ENCODE measurements at places on chromosomes 3 and 15.

DNA sequence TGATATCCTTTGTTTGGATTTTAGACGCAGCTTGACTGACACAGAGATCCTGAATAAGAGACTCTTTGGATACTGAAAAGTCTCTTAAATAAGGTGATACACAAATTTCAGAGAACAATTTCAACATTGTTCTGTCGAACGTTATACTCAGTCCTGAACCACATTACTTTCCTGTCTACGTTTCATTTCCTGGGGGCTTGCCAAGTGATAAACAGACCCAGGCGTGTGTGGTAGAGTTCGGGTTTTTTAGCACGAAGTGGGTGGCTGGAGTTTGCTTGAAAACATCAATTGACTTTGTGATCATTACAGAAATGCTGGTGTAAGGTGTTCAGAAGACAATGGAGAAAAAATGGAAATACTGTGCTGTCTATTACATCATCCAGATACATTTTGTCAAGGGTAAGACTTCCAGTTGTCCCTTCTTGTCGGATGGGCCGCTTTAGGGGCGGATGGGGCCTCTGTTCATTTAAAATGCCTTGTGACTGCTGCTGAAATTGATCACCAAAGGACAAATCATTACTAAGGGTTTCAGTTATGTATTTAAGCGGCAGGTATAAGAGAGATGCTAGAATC, at the start of gene CD96:
Gene CD96, plus strand, starts transcription at position 287 of the 573 bp plus-strand sequence. Its CDS starts 52 bp downstream, at position 339.
- DNase-seq: peak; percentile 71

DNA sequence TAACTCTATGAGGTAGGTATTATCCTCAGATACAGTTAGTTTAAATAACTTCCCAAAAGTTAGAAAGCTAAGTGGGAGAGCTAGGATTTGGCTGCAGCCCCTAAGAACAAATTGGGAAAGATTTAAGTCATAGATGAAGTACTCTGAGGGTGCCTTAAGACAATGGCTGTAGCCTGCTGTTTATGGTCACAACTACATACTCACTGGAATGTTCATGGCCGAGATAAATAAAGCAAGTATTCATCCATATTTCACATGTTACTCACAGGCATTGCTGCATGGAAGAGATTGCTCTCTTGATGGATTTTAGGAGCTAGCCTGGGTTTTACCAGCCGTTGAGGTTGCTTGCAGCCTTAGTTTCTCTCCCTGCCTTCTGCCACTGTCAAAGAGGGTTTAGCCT, 145.0 kb downstream of the CMSS1 start:
- DNase-seq: no peak

GRCh38 chr15:99324082-99324620, 72.9 kb downstream of the LRRC28 start:
- peak; percentile 4 for DNase-seq

DNA sequence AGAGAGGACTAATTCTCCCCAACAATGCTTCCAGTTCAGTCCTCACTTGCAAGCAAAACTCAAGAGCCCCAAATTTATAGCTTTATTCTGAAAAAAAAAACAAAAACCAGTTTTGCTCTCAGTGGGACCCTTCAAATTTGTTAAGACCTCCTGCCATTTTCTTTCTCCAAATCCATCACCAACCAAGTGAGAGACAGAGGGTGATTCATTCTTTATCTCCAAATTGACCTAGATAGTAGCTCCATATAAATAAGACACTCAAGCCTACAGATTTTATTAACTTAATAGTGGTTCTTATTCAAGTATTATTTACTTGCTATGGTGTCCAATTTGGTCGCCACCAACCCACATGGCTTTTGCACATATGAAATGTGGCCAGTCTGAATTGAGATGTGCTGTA, 195.8 kb downstream of the RORA start:
- DNase-seq: no peak

- no peak for DNase-seq
Observed at GRCh38 chr3:189698811-189699210, 67.6 kb downstream of the TP63 start.

DNA sequence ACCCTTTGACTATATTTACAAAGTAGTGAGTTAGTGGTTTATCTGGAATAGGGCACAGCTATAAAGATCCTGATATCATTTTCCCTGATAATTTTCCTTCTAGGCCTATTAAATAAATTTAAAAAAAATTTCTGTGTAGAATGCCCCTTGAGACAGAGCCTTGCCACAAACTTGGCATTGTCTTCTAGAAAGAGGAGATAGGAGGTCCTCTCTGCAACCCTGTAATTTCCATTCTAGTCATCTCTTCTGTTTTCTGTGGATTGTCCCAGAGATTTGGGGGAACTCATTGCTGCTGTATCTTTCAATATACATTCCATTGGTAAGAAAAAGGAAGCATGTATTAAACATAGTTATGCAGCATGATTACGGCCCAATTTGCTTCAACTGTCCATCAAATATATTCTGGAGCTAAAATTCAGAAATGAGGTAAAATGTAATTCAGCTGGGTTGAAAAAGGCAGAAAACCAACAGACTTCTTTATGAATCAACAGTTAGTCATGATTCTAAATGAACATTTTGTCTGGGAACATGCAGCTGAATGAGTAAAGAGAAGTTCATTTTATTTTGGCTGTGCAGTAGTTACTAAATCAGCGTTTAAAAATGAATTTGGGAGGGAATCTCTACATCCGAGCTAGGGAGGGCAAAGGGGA, 401.1 kb downstream of the NAALADL2 start:
- DNase-seq: no peak

DNA sequence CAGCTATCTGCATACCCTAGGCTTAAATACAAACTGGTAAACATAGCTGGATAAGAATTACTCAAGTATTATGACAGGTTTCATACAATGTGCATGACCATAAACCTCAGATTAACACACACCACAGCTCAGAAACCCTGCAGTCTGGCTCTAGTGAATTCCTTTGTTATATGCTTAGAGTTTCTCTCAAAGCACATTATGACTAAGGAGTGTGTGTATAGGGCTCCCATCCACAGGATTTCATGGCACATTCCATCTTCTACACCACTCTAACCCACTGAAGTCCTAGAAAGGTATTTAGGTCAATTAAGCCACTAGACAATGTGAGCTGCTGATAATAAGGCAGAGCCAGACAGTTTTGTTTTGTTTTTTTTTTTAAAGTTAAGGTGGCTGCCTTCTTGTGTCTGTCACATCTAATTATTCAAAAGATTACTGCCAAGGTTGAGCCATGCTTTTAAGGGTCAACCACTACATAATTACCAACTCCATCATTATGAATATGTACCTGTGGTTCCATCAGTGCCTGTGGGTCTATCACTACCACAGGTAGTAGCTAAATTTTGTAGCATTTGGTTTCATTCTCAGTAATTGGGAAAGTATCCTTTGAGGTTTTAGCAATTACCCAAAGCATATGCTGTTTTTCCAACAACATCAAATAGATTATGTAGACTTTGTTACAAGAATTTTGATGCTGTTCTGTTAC, 107.0 kb downstream of the ALCAM start:
- no peak for DNase-seq

DNA sequence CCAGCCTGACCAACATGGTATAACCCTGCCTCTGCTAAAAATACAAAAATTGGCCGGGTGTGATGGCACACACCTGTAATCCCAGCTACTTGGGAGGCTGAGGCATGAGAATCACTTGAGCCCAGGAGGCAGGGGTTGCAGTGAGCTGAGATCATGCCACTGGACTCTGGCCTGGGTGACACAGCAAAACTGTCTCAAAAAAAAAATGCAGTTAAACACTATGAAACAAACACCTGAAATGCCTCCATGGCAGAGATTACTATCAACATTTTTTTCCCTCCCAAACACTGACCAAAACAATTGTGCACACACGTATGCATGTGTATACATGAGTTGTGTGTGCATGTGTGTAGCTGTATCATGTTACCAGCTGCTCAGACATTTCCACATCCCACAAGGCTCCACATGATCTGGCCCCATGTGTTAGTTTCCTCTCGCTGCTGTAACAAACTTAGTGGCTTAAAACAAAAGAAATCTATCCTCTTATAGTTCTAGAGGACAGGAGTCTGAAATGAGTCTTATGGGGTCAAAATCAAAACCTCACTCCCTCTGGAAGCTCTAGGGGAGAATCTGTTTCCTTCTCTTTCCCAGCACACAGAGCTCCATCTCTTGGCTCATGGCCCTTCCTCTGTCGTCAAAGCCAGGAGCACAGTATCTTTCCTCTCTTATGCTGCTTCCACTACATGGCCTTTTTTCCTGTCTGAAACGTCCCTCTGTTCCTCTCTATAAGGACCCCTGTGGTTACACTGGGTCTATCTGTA, 34.5 kb downstream of the SLC41A3 start:
- DNase-seq: no peak

- no peak for DNase-seq
Observed at GRCh38 chr3:49826016-49826415, 12.3 kb upstream of the UBA7 start.

- no peak for DNase-seq
Observed at GRCh38 chr15:29699791-29700190, 122.5 kb downstream of the TJP1 start.

DNA sequence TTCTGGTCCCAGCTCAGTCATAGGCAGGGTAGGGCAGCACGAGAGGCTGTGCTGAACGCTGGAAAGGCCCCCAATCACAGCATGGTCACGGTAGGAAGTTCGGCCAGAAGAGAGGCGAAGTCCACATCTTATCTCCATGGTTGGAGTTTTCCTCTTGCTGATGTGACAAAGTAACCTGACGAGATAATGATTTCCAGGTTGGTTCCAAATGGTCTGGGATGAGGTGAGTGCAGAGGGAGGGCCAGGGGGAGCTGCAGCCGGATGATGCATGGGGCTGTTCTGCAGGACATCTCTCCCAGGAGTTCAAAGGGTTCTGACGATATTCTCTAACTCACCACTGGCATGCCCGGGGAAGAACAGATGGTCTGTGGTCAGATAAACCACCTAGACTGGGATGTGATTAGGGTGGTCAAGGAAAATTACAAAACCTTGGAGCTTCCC, 83.2 kb upstream of the WNT5A start:
- DNase-seq: no peak

DNA sequence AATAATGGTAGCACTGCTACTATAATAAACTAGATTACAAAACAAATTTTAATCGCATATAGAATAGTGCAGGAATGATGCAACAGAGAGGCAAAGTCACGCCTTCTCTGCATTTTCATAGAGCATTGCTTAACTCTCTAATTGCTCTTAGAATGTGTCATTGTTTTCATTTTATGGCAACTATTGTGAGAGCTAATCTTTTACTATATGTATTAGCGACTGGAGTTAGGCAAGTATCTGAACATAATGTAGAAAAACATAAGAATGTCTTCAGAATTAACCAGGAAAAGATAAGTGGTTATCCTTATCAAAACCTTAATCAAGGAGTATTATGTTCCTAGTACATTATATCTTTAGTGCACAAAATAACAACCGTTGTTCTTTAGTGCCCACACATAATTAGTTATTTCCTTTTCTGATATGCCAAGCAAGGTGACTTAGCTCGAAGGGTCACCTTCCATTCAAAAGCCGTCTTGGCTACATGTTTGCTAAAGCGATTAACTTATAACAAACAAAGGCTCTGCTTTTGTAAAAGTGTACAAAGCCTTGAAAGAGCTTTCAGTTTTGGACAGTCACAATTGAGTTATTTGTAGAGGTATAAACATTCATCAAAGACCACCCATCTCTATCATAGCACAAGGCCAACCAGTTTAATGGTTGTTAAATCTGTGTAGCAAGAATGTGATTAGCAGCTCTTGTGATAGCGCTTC, 1328.9 kb downstream of the ROBO2 start:
- DNase-seq: no peak

- DNase-seq: no peak
Observed at GRCh38 chr15:28932361-28932760, 46.6 kb downstream of the APBA2 start.

GRCh38 chr3:150307311-150308036, 100.6 kb upstream of the TSC22D2 start:
- DNase-seq: no peak

- DNase-seq: peak; percentile 49
Observed at GRCh38 chr3:51434746-51435327, 43.8 kb downstream of the RBM15B start.

DNA sequence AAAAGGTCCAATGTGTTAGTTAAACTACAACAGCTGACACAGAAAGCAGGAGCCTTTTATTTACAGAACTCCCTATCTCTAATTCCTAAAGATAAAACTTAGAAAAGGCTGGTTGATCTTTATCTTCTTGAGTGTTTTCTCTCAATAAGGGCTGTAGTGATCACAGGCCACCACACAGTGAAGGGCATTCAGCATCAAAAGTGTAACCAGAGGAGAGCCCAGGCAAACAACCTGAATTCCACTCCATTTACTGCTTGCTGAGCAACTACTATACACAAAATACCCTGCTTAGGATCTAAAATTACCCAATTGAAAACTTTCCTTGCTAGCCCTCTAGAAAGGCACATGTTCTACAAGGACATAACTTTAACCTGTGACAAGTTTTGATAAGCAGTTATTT, 122.7 kb downstream of the MEIS2 start:
- no peak for DNase-seq

- no peak for DNase-seq
Observed at GRCh38 chr15:70252951-70253320, 155.2 kb upstream of the TLE3 start.

GRCh38 chr15:90845201-90845949, 23.0 kb upstream of the FURIN start:
- peak; percentile 65 for DNase-seq

GRCh38 chr3:106255870-106256248, 387.0 kb upstream of the CBLB start:
- no peak for DNase-seq

- no peak for DNase-seq
Observed at GRCh38 chr3:16520970-16521881, 7.7 kb upstream of the RFTN1 start.

DNA sequence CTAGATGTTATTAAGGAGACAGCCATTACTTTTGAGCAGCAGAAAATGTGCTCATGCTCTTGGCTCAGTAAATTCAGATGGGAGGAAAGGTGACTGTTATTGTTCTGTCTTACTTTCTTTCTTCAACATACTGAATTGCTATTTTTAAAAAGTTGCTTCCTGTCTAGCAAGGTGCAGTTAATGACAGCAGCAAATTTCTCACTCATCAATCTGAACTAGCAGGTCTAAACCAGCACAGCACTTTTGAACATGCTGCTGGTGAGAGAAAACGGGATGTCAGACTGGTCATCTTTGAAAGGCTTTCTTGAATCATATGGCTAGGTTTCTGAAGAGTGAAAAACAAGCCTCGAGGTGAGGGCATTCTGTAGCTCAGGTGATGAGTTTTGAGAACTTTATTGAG, 384.7 kb downstream of the MFSD1 start:
- no peak for DNase-seq

GRCh38 chr3:15331606-15332404, 581 bp downstream of the SH3BP5 start:
- peak; percentile 62 for DNase-seq

- DNase-seq: no peak
Observed at GRCh38 chr15:35484231-35484945, 61.6 kb downstream of the DPH6 start.

Measured in activated naive CD4-positive, alpha-beta T cell treated with Interleukin-2 at 50 U/mL for 16 hours (primary cell).